ENCODE measurements at places on chromosomes 16 and 17.

- no peak for DNase-seq
Measured at GRCh38 chr17:52170963-52171572, 12.6 kb upstream of the CA10 start.

DNA sequence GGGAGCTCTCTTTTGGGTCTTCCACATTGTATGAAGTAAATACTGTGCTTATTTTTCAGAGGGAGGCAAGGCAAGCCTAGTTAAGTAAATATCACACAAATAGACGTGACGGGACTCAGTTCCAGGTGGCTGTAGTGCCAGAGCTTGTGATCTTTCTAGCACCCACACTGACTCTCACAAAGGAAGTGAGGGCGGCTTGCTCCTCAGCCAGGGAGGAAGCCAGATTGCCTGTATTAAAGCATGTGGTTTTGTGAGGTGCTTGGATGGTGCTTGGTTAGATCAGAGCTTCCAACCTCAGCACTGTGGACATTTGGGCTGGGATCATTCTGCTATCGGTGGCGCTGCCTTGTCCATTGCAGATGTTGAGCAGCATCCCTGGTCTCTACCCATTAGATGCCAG lies 80.1 kb downstream of the VAT1L start:
- no peak for DNase-seq

DNA sequence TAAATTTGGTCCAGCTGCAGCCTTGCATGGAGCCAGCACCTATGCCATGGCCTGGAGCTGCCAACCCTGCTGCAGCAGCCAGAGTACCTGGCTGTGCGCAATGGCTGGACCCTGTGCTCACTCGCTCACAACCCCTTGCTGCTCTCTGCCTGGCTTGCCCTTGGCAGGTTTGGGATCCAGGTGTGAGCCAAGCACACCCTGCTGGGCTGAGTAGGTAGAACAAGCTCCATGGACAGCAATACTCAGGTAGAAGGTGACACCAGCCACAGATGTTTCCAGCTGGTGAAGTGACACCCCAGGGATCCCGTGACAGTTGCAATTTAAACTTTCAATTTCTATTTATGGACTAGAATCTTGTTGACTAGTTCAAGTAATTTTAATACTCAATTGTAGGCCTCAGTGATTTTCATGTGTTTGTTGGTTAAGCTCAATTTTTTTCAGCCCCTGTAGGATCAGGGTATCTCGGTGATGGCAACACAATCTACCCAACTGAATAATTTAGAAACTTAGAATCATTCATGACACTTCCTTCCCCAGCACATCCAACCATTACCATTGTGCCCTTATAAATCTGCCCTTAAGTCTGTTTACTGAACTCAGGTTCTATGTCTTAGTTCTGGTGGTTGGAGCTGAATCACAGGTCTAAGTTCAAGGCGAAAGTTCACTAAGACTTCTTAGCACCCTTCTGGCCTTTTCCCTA lies 480.0 kb downstream of the PMP22 start:
- DNase-seq, result no peak

DNA sequence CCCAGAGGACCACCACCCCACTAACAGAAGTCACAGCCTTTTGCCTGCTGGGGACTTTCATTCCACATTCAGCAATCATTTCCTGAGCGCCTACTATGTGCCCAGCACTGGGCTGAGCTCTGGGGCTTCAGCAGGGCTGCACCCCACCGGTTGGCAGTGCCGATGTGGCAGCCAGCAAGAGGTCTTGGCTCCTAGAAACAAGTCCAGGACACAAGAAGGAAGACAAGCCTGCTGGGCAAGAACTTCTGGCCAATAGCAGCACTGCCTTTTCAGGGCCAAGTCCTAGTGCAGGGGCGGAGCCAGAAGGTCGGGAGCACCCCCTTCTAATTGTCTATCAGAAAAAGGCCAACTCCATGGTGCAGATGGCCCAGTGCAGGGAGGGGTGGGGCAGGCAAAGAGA lies 13.0 kb upstream of the HOXB9 start:
- no peak for DNase-seq

GRCh38 chr17:76208120-76208519 lies 32.2 kb downstream of the RNF157 start:
- no peak for DNase-seq

- DNase-seq, result peak; percentile 55
Measured at GRCh38 chr17:57404073-57404472, 147.8 kb downstream of the MSI2 start.
